ENCODE measurements at places on chromosomes 6 and 20. TPM values are rescaled to one million over a fixed set of nuclear protein-coding genes. Genes with fewer than 3 reads are reported as not detected.
A peak's percentile ranks its signal among the peaks of the same experiment; 100 is the strongest.

Gene ECT2L
- total RNA-seq = not detected

- H3K27ac ChIP-seq = no peak overlapping the region
- peaks cover 2% of the 10 kb centered on the region for H3K27me3 ChIP-seq
- DNase-seq = no peak
- no peaks in the 10 kb centered on the region for H3K36me3 ChIP-seq
- no peaks in the 10 kb centered on the region for H3K4me1 ChIP-seq
- H3K4me3 ChIP-seq = no peak overlapping the region
Measured at GRCh38 chr6:4085332-4085700, 6.4 kb upstream of the FAM217A start.

DNA sequence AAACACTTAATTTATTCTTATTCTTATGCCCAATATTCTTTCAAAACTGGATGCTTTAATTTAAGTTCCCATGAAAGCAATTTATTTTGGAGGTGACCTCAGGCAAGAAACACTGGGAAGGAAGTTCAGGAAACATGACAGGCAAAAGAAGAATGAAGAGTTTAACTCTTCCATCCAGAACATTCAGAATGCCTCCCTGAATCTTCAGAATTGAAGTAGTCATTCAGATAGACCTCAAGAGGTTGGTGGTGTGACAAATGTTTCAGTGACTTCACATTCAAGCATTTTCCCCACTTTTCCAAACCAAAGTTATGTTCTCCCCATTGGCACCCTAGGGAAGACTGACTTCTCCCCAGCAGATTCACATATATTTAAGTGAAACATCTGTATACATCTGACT is 110.5 kb downstream of the HAO1 start:
- no peaks in the 10 kb centered on the region for H3K36me3 ChIP-seq
- DNase-seq = no peak
- H3K4me1 ChIP-seq = no peaks in the 10 kb centered on the region
- no peak overlapping the region for H3K27ac ChIP-seq
- no peaks in the 10 kb centered on the region for H3K27me3 ChIP-seq

DNA sequence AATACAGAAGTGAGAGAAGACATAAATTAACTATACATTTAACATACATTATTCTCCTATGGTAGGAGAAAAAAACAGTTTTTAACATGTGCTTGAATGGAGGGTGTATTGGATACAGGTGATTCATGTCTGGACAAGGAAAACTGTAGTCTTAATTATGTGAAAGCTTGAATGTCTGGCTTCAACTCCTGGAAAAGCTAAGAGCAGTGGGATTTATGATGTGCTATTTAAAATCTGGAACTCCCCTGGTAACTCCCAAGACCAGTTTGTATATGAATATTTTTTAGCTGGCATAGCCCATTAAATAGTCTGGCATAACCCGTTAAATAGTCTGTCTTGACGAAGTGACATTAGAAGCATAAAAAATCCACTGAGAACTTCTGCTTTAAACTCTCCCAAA is 410.0 kb upstream of the PTCHD4 start:
- no peaks in the 10 kb centered on the region for H3K27me3 ChIP-seq
- DNase-seq = no peak
- H3K27ac ChIP-seq = no peak overlapping the region
- no peaks in the 10 kb centered on the region for H3K36me3 ChIP-seq
- no peaks in the 10 kb centered on the region for H3K4me1 ChIP-seq
- no peak overlapping the region for H3K4me3 ChIP-seq

Gene PERP
- 0.20 TPM for total RNA-seq

DNA sequence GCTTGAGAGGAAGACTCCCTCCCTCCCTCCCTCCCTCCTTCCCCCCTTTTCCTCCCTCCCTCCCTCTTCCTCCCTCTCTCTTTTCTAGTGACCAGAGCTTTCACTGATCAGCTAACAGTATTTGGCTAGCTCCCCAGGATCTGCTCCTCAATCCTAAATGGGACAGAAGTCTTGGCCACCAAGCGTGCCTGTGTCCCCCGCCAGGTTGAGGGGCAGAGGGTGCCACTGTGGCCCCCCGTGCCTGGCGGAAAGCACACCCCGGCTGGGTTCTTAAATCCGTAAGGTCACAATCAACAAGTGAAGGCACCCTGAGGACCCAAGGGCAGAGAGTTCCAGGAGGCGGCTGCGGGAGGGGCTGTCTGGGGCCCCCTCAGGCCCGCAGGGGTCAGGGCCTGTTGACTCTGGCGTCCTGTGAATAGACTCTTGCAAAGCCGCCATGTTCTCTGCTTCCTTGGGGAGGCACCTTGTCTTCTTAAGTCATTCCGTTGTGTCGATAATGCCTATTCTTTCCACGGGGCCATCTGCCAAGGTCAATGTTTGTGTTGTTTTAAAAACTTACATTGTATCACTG is 38.9 kb upstream of the STX16 start:
- H3K27ac ChIP-seq = no peak overlapping the region
- no peak for DNase-seq
- no peaks in the 10 kb centered on the region for H3K4me1 ChIP-seq
- H3K36me3 ChIP-seq = no peaks in the 10 kb centered on the region

DNA sequence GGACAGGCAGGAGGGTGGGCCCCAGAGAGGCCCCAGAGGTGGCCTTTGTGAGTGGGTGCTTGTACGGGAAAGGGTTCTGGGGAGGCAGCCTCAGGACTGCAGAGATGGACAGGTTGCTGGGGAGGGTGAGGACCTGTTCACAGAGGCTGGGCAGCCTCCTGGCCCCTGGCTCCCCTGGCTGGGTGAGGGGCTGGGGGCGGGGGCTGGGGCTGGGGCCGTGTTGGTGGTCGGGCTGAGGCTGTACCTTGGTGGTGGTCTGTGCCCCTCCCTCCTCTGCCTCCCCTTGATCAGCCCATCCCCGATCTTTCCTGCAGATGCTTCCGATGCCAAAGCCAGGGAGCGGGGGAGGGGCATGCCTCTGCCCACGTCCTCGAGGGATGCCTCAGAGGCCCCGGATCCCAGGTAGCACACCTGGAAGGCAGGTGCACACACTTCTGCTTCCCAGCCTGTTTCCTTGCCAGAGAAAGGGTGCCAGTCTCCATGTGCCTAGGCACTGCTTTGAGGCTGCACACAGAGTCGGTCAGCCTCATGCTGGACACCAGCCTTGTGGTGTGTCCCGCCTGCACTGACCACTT is 4.8 kb downstream of the TCEA2 start:
- peaks cover 7% of the 10 kb centered on the region for H3K36me3 ChIP-seq
- DNase-seq = no peak
- no peak overlapping the region for H3K27ac ChIP-seq
- no peak overlapping the region for H3K4me3 ChIP-seq
- peaks cover 77% of the 10 kb centered on the region for H3K4me1 ChIP-seq

GRCh38 chr6:97049253-97050011 is 124.9 kb downstream of the KLHL32 start:
- H3K36me3 ChIP-seq = no peaks in the 10 kb centered on the region
- no peak for DNase-seq
- peak overlapping the region; percentile 50 for H3K4me3 ChIP-seq
- peaks cover 23% of the 10 kb centered on the region for H3K4me1 ChIP-seq

- no peaks in the 10 kb centered on the region for H3K4me1 ChIP-seq
- no peaks in the 10 kb centered on the region for H3K27me3 ChIP-seq
- no peak for DNase-seq
- H3K4me3 ChIP-seq = no peak overlapping the region
- H3K36me3 ChIP-seq = no peaks in the 10 kb centered on the region
Measured at GRCh38 chr6:108002365-108003221, 44.6 kb upstream of the SEC63 start.

GRCh38 chr6:17714177-17714576 is 7.5 kb upstream of the NUP153 start:
- no peak overlapping the region for H3K27ac ChIP-seq
- no peaks in the 10 kb centered on the region for H3K27me3 ChIP-seq
- peaks cover 4% of the 10 kb centered on the region for H3K4me1 ChIP-seq
- DNase-seq = no peak
- H3K36me3 ChIP-seq = peaks cover under 1% of the 10 kb centered on the region

Gene TRIM40
- total RNA-seq = not detected

DNA sequence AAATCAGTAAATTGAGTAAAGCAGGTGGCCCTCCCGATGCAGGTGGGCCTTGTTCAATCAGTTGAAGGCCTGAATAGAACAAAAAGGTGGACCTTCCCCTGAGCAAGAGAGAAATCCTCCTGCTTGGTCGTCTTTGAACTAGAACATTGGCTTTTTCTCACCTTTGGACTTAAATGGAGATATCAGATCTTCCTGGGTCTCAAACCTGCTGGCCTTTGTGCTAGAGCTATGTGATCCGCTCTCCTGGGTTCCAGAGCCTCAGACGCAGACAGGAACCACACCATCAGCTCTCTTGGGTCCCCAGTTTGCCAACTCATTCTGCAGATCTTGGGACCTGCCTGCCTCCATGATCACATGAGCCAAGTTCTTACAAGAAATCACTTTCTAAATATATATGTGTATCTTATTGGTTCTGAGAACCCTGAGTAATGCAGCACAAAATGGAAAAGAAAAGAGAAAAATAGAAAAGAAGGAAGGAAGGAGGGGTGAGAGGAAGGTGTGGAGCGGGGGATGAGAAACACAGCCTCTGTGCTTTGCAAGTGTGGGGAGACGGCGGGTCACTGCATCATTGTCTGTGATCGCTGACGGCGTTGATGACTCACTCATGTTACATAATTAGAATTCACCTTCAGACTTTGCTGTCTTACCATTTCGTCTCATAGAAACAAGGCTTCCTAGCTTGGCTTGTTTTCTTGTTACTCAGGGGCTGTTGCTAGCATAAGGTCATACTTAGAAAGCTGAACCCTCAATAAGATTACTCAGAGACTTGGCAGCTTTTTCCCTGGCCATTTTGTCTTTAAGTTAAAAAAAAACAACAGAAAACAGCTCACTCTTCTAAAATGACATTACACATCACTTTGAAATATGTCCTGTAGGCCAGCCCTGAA is 85.7 kb upstream of the NEDD9 start:
- peak overlapping the region; percentile 12 for H3K4me3 ChIP-seq
- H3K27me3 ChIP-seq = no peaks in the 10 kb centered on the region
- H3K27ac ChIP-seq = peak overlapping the region; percentile 76

- H3K4me3 ChIP-seq = no peak overlapping the region
- H3K36me3 ChIP-seq = no peaks in the 10 kb centered on the region
- no peaks in the 10 kb centered on the region for H3K4me1 ChIP-seq
Measured at GRCh38 chr6:148497257-148497656, 154.6 kb downstream of the SASH1 start.

DNA sequence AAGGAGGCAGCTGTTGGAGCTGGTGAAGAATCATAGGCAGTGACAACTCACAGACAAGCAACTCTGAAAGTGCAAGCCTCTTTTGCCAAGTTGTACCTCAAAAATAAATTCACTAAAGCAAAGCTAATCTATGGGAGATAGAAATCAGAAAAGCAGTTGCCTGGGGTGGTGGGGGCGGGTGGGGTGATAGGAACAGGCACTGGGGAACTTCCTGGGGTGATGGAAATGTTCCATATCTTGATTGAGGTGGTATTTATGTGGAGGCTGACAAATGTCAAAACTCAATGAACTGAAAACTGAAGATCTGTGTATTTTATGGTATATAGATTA is 52.4 kb downstream of the ATP9A start:
- H3K27me3 ChIP-seq = peaks cover 4% of the 10 kb centered on the region
- DNase-seq = no peak
- H3K36me3 ChIP-seq = no peaks in the 10 kb centered on the region

Gene ELOVL4
- total RNA-seq = not detected

Gene PPIL6
- 0.73 TPM for total RNA-seq

GRCh38 chr20:5667705-5668528 is 82.3 kb upstream of the SHLD1 start:
- H3K36me3 ChIP-seq = no peaks in the 10 kb centered on the region
- H3K27ac ChIP-seq = no peak overlapping the region
- H3K4me3 ChIP-seq = no peak overlapping the region
- peaks cover 30% of the 10 kb centered on the region for H3K4me1 ChIP-seq

Gene CYP21A2
- 0.10 TPM for total RNA-seq

- peaks cover 19% of the 10 kb centered on the region for H3K4me1 ChIP-seq
- DNase-seq = no peak
- no peak overlapping the region for H3K4me3 ChIP-seq
Measured at GRCh38 chr6:44868335-44868668, 459.8 kb upstream of the RUNX2 start.

DNA sequence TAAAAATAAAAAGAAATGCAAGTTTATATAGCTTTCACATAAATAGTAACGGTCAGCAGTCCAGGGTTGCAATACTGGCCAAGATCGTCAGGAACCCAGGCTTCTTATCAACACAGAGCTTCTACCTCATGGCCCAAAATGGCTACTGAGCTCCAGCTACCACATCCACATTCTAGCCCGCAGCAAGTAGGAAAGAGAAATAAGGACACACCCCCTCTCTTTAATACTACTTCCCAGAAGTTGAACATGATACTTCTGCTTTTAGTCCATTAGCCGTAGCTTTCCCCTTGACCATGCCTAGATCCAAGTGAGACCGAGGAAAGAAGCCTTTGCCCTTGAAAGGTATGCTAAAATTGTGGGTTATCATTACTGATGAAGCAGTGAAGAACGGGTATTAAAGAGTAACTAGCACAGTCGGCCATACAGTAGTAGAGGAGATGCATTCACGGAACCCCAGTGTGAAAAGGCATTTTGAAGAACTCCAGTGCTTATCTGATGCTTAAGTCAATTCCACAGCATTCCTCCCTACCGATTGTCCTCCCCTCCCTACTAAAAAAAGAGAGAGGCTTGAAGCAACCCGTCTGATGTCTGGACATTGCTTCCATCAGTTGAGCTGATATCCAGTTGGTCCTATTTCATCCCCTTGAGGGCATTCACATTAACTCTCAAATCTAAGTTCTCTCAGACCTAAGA is 226.9 kb upstream of the RREB1 start:
- no peak overlapping the region for H3K27ac ChIP-seq
- peaks cover 4% of the 10 kb centered on the region for H3K27me3 ChIP-seq
- no peak overlapping the region for H3K4me3 ChIP-seq

Gene SLC17A9
- 47.6 TPM for total RNA-seq

- no peak overlapping the region for H3K4me3 ChIP-seq
- H3K4me1 ChIP-seq = no peaks in the 10 kb centered on the region
- no peak overlapping the region for H3K27ac ChIP-seq
- no peaks in the 10 kb centered on the region for H3K36me3 ChIP-seq
- no peak for DNase-seq
- no peaks in the 10 kb centered on the region for H3K27me3 ChIP-seq
Measured at GRCh38 chr6:73942592-73943186, 246.7 kb downstream of the CD109 start.

DNA sequence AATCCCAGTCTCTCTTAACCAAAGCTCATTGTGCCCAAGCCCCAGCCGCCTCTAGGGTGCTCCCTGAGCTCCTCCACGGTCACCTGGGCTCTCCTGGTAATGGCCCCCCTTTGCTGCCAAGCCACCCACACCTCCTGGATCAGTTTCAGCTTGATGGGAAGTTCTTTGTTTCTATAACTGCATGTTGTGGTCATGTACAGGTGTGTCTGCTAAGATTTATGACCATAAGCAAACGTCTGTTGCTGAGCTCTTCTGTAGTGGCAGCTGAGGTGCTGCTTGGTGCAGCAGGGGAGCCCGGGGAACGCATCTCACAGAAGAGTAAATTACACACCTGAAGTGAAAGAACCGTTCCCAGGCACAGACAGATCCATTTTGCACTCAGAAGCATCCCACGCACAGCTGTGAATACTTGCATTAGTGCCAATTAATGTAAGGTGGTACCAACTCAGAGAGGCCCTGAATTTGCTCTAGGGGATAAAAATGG is 194.6 kb upstream of the ARID1B start:
- H3K4me1 ChIP-seq = no peaks in the 10 kb centered on the region
- no peak for DNase-seq
- peaks cover 6% of the 10 kb centered on the region for H3K36me3 ChIP-seq
- H3K4me3 ChIP-seq = no peak overlapping the region
- no peaks in the 10 kb centered on the region for H3K27me3 ChIP-seq
